Activated CD4-positive, alpha-beta T cell treated with anti-CD3 and anti-CD28 coated beads, Interleukin-2, amount 50 U/mL, for 24 hours (primary cell): ENCODE measurements at places on chromosomes 12 and 14.

GRCh38 chr12:93370947-93371346 is 6.8 kb upstream of the NUDT4 start:
- DNase-seq: no peak

DNA sequence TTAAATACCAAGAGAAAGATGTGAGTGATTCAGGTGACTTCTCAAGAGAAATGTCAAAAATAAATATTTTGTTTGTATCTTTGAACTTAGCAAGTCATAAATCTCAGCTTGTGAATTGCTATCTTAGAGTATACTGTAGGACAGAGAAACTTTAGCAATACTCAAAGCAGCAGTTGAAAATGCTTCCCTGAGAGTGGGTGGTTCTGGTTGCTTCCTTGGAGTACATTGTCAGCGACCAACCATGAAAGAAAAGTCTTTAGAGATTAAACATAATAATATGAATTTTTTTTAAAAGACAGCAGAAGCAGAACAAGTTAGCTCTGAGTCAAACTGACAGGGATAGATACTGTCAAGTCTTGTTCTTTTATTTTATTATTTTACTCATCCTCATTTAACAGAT is 86.8 kb upstream of the OSBPL8 start:
- no peak for DNase-seq

GRCh38 chr12:107610021-107610859 is 75.4 kb upstream of the PWP1 start:
- no peak for DNase-seq

DNA sequence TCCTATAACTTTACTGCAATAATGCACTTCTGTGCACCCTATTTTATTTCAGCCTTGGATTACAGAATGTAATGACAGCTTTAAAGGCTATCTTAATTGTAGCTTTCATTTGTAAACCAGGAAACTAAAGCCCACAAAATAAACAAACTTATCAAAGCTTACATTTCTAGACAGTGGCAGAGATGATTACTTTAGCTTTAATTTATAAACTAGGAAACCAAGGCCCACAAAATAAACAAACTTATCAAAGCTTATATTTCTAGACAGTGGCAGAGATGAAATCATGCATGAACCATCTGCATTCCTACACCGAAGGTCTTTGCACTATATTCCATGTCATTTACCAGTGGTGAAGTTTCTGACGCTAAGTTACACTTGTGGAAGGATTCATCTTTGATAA is 74.4 kb downstream of the PRKD1 start:
- DNase-seq: no peak

DNA sequence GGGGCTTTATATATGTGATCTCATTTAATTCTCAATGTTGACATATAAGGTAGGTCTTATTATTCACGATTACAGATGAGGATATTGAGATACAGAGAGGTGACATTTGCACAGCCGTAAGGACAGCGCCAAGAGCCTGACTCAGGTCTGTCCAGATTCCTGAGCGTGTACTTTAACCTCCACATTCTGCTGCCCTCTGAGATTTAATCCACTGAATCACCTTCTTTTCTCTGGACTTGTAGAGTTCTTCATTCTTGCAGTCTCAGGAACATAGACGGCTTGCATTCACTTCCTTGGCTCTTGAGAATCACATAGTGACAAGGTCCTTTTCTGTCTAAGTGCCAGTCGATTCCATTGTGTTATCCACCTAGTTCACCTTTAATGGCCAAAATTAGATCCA is 141.0 kb upstream of the ARHGAP5 start:
- no peak for DNase-seq

GRCh38 chr14:60328583-60328982 is 79.6 kb downstream of the PPM1A start:
- no peak for DNase-seq

DNA sequence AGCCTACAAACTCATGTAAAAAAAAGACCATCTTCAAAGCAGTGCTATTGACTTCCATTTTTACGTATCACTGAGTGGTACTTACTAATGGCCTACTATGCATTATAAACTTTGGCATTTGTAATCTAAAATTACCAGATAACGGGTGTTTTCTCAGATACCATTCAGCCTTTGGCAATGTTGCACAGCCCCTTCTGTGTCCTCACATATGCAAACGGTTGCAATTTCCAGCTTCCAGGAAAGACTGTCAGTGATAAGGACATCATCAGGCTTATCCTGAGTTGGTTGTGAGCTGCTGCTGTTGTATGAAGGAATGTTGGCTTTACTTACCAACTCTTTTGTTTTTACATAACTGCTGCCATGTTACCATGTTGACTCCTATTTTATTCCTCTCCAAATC is 1.6 kb upstream of the SLC6A13 start:
- no peak for DNase-seq

DNA sequence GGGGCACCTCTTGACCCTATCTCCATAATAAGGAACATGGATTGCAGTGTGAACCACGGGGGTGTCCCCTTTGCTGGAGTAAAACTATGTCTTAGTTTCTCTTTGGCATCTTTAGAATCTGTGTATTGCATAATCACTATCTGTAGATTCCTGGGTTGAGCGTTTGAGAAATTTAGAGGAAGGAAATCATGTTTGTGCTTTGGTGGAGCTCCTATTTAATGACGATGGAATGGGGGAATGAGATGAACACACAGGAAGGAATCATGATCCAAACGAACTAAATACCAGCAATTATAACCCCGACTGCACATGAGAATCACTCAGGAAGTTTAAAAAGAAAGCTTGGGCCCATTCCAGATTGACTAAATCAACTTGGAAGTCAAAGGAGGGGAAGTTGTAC is 1.3 kb upstream of the MYG1 start:
- no peak for DNase-seq

DNA sequence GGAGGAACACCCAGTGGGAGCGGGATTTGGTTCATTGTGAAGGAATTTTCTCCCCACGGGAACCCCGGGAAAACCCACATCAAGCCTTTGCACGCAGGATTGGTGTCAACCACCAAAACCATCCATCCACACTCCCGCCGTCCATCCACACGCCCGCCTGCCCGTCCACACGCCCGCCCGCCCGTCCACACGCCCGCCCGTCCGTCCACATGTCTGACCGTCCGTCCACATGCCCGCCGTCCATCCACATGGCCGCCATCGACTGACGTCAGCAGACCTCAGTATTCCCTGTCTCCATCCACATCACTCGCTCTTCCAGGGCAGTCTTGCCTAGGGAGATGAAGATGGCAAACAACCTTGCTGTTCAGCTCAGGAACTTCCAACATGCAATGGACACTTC is 6.7 kb upstream of the GPR132 start:
- DNase-seq: no peak

GRCh38 chr12:100993916-100994450 is 199.4 kb downstream of the ANO4 start:
- DNase-seq: no peak

GRCh38 chr12:32609966-32610365 is 69.1 kb upstream of the DNM1L start:
- no peak for DNase-seq

- DNase-seq: peak; percentile 76
Observed at GRCh38 chr12:121795034-121795968, 1.8 kb upstream of the RHOF start.

DNA sequence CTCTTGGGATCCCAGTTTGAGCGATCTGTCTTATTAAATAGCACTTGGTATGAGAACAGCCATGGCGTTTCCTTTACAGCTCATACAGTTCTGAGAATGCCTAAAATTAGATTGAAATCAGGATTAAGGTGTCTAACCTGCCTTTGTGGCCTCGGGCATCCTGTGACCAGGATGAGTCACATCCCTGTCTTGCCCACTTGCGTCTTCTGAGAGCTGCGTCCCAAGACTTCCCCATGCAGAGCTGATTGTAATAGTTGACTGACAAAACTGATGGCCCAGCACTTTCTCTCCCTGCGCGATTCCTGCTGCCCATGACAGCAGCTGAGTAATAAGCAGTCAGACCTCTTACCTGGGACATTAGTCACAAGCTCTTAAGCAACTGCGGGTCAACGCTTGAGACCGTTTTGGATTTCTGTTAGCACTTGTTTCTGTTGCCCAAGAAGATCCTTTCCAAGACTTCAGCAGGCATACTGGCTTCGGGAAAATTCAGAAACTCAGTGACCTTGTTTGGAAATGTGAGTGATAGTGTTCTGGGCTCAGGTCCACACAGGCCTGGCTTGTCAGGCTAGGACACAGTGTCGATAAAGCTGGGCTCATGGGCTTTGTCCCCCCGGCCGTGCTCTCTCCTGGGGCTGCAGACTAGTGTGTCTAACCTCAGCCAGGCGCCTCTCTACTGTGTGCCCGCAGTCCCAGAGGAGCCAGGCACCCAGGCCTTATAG is 169.9 kb upstream of the HIF1A start:
- DNase-seq: peak; percentile 28

GRCh38 chr14:106304271-106304670 is 777.9 kb downstream of the TMEM121 start:
- no peak for DNase-seq

- DNase-seq: no peak
Observed at GRCh38 chr14:90699016-90699415, 117.2 kb downstream of the TTC7B start.
